ENCODE measurements at places on chromosomes 2 and 18.

DNA sequence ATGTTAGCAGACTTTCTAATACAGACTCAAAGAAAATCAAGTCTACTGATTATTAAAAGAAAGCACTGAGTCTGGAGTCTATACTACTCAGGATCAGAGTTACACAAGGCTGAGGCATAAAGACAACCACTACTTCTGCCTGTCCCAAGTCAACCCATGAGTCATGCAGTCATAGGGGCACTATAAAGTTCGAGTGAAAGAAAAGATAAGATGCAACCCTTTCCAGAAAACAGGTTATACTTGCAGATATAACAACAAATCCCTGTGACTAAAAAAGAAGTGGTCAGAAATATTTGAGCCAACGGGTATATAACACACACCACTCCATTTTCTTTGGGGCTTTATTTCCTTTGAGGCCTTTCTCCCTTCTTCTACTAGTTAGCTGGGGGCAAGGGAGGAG, 18.6 kb upstream of the SCRN3 start:
- DNase-seq, result no peak

DNA sequence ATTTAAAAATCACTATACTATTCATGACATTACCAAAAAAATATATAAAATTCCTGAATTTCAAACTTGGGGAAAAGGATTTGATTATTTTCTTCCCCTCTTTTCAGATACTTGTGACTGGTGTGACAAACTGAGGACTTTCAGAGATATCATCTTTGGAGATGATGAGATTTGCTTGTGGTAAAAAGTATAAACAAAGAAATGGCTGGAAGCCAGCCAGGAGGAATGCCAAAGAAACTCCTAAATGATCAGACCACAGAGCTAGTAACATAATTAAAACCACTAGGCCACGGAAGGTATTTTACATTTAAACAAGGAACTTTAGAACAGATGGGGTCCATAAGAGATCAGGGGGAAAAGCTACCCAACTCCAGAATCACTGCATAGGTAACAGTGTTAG, 58.7 kb downstream of the PIGN start:
- DNase-seq, result peak; percentile 14

GRCh38 chr2:102335871-102336366, 19.7 kb upstream of the IL18R1 start:
- DNase-seq, result no peak

GRCh38 chr18:69257861-69258458, 142.7 kb upstream of the DOK6 start:
- DNase-seq, result peak; percentile 79

DNA sequence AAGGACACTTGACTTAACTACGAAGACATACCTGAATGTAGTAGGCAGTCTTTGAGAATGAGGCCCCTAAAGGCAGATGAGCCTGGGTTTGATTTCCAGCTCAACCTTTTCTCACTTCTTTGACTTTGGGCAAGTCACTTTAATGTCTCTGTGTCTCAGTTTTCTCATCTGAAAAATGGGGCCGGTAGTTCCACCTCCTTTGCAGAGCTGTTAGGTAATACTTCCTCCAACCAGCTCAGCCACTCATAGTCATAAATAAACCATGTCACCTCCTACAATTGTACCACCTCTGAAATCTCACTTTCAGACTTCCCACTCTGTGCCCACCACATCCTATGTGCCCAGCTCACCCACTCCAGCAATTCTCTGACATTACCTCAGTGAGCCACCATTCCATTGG, 10.4 kb downstream of the ARHGAP25 start:
- DNase-seq, result no peak

DNA sequence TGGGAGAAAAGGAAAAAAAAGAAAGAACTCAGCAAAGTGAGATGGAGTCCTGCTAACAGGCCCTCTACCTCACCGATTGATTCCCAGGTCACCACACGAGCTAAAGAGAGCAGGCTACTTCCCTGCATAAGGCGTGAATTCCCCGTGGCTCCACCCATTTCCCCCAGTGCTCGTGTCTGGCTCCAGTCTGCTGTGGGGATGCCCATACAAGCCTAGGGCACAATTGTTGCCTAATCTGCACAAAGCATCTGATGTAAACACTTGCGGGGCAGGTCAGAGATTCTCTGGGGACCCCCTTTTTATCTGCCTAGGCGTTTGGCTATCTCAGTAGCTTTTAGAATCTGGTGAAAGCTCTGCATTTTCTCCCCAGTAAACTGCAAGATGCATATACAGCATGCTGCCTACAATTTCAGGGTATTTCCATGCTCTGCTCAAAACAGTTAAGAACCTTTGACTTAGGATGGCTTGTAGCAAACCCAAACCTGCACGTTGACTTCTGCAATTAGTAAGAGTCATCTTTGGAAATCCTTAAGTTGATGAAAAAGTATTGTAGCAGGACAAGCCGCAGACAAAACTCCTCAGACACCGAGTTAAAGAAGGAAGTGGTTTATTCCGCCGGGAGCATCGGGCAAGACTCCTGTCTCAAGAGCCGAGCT, 34.8 kb downstream of the MYO3B start:
- DNase-seq, result peak; percentile 31

GRCh38 chr2:35408320-35408719, 947.3 kb upstream of the CRIM1 start:
- no peak for DNase-seq

GRCh38 chr2:101372792-101373191, 14.5 kb downstream of the CREG2 start:
- DNase-seq, result no peak

- no peak for DNase-seq
Measured at GRCh38 chr2:43194121-43194869, 32.1 kb downstream of the ZFP36L2 start.

- DNase-seq, result no peak
Measured at GRCh38 chr2:67037655-67038054, 359.5 kb upstream of the ETAA1 start.
